Renal cortex interstitium (tissue), 15 donors: ENCODE measurements at places on chromosomes 6 and 20.

- DNase-seq: peak; percentile 35
Measured at GRCh38 chr6:24667378-24667803, 514 bp downstream of the ACOT13 start.

DNA sequence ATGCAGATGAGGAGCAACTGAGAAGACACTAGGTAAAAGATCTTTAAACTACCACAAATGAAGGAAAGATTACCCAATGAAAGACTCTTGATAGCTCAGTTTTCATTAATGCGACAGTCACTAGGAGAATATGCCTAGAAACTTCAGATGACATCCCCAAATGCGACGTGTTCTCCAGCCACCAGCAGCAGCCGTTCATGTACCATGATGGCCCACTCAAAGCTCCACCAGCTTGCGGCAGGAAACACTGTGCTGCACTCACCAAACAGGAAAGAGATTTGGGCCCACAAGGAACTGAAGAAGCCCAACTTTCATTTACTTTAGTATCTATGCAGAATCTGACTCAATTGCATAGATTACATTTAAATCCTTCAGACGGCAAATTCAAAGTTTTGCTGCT, 7.5 kb downstream of the DIDO1 start:
- no peak for DNase-seq

DNA sequence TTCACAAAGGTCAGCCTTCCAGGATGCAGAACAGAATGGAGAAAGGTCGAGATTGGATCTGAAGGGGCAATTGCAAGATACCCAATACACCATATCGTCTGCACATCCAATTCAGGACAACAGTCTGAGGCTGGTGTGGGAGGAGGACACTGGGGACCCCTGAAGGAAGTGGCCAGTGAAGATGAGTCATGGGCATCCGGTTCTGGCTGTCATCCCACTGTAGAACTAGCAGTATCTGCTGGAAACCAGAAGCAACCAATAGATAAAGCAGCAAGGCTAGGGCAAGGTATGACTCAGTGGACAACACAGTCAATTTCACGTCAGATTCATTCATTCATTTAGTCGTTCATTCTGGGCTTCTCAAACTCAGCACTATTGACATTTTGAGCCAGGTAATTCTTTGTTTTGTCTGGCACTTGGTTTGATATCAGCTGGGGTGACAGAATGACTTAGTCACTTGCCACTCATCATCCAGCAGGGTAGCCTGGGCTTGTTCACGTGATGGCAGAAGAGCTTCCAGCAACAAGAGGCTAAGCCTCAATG, 30.3 kb upstream of the SHLD1 start:
- DNase-seq: no peak

DNA sequence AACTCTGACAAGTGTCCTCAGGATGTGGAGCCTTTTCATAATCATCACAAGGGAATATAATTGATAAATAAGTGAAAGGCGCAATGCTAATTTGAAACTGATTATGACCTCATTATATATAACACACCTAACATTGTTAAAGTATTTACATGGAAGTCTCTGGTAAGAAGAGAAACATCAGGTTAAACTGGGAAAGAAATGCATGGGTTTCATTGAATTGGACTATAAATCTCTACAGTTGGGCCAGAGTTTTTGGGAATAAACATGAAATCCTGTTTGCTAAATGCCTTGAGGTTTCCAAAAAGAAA, 1.0 kb upstream of the SGK1 start:
- no peak for DNase-seq

DNA sequence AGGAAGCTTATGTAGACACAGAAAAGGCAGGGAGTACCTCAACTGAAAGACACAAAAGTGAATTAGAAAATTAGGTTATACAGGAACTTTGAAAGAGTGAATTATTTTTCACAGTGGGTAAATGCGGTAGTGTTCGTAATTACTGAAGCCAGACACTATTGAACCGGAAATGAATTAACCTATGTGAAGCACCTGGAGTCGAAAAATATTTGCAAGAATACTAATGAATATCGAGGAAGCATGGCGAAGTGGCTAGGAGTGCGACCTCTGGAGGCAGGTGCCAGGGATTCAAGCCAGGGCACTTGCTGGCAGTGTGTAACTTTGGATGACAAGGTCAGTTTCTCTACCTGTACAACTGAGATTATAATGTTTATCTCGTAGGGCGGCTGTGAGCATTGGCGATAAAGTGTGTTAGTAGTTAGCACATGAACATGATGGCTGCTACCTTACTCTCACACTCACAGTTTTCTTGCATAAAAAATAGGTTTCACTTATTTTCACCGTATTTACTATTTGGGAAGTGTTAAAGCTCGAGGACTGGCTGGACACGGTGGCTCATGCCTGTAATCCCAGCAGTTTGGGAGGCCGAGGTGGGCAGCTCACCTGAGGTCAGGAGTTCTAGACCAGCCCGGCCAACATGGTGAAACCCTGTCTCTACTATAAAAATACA, 567 bp upstream of the SLC18B1 start:
- DNase-seq: peak; percentile 67

GRCh38 chr6:150142670-150143515, at the start of gene PPP1R14C:
PPP1R14C (plus strand) TSS chr6:150143044; CDS start chr6:150143193, 149 bp downstream.
- peak; percentile 64 for DNase-seq

DNA sequence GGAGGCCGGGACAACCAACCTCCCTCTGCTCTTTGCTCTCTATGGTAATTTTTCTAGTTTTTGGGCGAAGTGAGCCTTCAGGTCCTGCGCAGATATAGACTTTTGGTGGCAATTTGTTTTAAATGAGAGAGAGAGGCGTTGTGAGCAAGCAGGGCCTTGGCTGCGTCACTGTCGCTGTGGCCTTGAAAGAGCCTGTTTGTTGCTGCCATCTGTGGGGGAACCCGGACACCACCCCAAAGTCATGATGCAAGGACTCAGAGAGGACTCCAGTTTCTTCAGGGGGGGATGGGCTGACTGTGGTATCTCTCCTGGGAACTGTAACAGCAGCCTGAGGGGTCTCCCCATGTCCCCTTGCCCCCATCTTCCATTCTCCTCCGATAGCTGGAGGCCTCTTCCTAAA, 462.7 kb upstream of the SULF2 start:
- DNase-seq: no peak

GRCh38 chr6:56101141-56101553, 146.2 kb downstream of the COL21A1 start:
- DNase-seq: no peak

GRCh38 chr6:99790679-99791078, 184.0 kb downstream of the PRDM13 start:
- no peak for DNase-seq

DNA sequence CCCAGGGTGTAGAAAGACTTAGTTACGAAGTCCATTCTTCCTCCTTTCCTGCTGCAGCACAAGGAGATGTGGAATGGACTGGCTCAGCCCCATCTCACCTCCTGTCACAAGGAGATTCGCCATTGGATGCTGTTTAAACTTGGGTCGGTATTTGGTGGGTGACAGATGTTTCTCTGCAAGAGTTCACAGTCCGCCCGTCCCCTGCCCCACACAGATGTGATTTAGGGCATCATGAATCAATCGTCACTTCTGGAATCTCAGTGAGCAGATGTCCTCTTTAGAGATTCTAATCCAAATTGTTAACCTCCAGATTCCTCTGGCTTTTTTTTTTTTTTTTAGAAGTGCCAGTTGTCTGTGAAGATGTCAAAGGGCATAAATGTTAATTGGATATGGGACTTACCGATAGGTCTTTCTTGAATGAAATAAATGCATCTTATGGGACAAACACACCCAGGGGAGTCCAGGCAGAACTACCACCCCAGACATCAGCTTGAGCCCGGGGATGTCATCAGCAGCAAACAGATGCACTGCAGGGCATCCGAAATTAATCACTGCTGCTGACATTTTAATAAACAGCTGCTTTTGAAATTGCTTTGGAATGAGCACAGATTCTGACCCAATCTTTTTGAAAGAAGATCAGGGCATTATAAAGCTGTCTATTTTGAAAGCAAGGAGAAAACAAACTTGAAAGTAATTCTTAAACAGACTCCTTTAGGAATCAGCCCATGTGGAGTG, 117.6 kb upstream of the CDH4 start:
- DNase-seq: no peak

- no peak for DNase-seq
Measured at GRCh38 chr6:119957195-119957594, 607.6 kb upstream of the MAN1A1 start.

DNA sequence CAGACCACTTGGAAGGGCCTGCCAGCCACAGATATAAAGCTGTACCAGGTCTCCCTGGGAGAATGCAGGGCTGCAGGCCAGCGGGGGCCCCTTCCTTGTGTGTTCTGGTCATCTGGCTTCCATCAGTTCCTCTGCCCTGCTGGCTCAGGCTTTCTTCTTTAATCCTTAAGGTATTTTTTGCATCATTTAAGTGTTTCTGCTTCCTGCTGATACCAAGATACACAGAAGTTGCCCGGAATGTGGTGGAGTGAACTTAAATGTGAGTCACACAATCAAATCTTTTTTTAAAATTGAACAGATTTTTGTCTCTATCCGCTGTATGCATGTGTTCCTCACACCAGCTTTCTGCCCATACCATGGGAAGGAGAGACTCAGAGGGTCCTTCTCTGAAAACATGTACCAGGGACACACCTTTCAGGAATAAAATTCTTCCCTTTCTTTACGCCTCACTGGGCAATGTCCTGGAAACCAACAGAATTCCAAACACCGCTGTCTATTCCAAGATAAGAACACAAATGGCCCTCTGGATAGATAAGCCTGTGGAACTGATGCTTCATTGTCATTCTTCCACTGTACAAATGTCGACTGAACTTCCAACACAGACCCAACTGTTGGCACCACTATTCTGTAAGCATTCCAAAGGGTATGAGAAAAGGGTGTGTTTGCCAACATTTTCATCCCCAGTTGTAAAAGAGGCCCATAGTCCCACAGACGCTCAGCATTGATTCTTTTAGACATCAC, 206.2 kb upstream of the MYLIP start:
- DNase-seq: no peak

- no peak for DNase-seq
Measured at GRCh38 chr20:46774236-46774635, 64.8 kb downstream of the SLC2A10 start.

GRCh38 chr20:48916699-48917098, 4.8 kb upstream of the ARFGEF2 start:
- no peak for DNase-seq

- DNase-seq: no peak
Measured at GRCh38 chr6:13702809-13703302, 8.8 kb downstream of the RANBP9 start.

DNA sequence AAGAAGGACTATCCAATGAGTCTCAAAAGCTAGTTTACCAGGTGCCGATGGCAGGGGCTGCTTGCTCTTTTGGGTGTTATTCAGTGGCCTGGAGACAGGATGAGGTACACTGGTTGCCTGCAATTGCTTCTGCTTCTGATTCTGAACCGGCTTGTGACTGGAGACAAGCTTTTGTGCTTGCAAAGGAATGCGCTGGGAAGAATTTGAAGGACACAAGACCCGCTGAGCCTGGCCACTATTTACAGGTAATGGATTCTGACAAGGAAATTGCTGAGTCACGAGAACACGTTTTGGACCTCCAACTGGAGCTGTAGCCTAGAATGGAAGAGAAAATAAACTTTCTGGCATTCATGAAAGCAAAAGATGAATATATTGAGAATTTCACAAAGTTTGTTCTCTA, 5.8 kb downstream of the AURKA start:
- no peak for DNase-seq

DNA sequence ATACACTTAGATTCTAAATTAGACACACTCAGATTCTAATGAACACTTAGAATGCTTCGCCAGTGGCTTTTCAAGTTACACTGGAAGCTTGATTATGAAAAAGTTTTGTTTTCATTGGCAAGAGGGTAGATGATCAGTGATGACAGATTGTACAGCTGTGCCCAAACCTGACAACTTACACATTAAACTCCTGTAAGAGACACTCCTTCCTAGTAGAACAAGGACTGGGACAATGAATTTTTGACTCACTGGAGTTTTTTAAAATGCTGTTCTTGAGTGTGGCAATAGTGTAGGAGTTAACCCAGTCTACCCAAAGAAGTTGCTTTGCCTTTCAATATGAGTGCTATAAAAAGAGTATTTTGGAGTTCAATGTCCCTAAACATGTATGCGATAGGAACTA, 140.8 kb downstream of the SLC16A10 start:
- no peak for DNase-seq

DNA sequence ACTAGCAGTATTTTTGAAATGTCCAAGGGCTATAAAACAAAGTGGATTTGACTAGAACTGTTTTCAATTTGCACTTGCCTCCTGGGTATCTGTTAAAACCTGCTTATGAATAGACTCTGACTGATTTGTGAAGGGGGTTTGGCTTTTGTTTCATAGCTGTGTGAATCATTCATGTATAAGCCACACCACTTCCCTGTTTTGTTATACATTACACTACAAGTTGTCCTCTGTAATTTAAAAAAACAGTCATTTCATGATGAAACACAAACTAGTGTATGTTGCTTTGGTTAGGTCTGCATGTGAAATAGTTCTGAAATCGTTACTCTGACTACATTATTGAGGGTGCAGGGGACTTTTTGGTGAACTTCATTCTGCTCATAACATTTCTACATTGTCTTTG, 121.7 kb downstream of the NKAIN2 start:
- DNase-seq: peak; percentile 2

- DNase-seq: no peak
Measured at GRCh38 chr6:147604373-147604772, 95.9 kb downstream of the SAMD5 start.

- no peak for DNase-seq
Measured at GRCh38 chr20:11332381-11332780, 585.3 kb upstream of the BTBD3 start.

DNA sequence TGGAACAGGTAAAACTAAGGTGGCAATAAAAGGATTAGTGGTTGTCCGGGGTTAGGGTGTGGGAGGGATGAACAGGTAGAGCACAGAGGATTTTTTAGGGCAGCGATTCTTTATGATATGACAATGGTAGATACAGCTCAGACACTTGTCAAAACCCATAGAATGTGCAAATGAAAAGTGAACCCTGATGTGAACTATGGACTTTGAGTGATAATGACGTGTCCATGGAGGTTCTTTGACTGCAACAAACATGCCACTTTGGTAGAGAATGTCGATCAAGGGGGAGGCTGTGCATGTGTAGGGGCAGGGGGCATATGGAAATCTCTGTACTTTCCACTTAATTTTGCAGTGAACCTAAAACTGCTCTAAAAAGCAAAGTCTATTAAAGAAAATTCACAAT, 100.7 kb downstream of the LAMP5 start:
- no peak for DNase-seq

DNA sequence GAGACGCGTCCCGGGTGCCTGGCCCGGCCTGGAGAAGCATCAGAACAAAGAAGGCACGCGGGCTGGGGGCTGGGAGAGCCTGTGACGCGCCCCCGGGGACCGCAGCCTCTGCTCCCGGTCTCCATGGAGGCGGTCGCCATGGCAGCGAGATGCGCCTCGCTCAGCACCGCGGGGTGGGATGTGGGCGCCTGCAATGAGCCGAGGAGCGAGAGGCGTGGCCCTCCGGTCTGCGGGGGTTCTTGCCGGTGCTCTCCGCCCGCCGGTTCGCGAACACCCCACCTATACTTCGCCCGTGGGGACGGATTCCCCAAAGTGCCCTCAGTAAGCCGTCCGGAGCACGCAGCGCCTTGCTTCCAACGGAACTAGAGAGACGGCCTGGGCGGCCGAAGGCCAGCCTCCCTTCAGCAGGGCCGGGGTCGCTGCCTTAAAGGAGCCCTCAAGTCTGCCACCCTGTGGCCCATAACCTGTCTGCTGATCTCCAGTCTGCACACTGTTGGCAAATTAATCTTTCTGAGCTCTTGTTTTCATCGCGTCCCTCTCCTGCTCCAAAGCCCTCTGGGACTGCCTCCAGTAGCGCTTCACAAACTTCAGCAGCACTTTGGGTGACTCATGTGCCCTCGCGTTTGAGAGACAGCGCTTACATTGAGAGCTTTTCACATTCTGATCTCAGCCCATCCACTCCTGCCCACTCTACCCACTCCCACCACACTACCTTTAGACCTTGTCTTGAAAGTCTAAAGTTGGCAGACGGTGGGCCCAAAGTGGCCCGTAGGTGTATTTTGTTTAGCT, 983 bp upstream of the ADISSP start:
- DNase-seq: no peak
